ENCODE measurements at places on chromosomes 12 and 14.
A peak's percentile ranks its signal among the peaks of the same experiment; 100 is the strongest.

- DNase-seq: no peak
These were observed 208.7 kb upstream of the FOXN3 start for GRCh38 chr14:89625731-89626232.

DNA sequence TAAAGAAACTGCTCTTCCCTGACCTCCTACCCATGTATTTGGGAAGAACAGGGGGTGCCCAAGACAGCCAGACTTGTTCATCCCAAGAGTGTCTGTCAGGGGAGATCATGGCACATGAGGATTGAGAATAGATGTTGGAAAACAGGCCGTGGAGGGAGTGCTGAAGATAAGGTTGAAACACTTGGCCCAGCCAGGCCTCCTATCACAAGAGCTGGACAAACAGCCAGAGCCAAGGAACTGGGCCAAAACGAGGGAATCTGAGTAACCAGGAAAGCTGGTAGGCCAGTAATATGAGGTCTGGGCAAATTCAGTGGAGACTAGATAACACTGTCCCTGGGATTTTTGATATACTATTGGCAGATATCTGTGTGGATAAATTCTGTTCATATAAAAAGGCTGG, 161.7 kb downstream of the TMX1 start:
- DNase-seq: no peak

DNA sequence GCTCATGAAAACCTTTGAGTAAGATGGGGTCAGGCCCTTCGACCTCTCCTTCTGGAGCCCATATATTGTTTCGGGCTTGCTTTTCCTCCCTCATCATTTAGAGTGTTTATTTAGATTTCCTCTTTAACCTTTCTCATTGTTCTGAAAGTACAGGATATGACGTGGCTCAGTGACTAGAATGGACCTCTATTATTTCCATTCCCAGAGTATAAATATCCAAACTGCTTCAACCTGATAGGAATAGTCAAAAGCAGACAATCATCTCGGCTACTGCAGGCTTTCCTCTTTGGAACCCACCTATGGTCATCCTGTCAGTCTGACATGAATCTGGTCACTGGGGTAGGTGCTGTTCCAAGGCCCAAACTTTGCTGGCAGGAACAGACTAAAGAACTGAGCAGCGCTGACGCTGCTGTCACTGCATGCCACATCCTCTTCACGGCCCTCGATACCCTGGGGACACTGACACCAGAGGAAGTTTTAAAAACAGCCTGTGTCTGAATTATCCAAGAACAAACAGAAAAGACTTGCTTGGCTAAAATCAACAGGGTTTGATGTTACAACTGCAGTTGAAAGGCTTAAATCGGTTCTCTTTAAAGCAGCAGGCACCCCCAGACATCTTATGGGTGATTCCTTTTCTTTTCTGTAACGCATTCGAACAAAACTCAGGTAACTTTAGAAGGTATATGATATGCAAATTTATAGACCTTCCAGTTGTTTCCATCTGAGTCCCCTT, 5.0 kb upstream of the DDX47 start:
- no peak for DNase-seq

GRCh38 chr14:76917158-76917596, 91.0 kb downstream of the LRRC74A start:
- peak; percentile 59 for DNase-seq

DNA sequence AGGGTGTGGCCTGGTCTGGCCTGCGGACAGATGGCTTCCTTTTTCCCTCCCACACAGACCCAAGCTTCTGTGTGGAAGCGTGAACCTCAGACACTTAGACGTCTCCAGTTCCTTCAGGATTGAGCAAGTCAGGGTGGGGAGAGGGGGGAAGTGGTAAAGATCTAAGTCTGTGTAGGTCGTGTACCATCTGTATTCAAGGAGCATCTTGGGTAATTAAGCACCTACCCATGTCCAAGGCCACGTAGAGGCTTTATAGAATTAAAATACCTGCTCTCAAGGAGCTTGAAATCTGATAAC, 1.7 kb downstream of the AVIL start:
- DNase-seq: no peak

DNA sequence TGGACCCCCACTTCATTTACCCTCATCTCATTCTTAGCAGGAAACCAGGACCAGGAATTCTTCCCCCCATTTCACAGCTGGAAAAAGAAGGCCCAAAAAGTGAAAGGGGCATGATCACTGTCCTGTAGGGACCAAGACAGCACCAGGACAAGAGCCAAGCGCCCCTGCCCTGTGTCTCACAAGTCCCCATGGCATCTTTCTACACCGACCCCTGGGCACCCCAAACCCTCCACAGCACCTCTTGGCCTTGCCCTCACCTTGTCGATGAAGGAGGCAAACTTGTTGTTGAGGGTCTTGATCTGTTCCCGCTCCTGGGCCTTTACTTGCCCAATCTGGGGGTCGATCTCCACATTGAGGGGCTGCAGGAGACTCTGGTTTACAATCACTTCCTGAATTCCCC, 710 bp downstream of the KRT76 start:
- no peak for DNase-seq
